ENCODE measurements at places on chromosomes 7 and 10.

- no peak for DNase-seq
These were observed 9.8 kb upstream of the LAMB1 start for GRCh38 chr7:108012499-108013430.

DNA sequence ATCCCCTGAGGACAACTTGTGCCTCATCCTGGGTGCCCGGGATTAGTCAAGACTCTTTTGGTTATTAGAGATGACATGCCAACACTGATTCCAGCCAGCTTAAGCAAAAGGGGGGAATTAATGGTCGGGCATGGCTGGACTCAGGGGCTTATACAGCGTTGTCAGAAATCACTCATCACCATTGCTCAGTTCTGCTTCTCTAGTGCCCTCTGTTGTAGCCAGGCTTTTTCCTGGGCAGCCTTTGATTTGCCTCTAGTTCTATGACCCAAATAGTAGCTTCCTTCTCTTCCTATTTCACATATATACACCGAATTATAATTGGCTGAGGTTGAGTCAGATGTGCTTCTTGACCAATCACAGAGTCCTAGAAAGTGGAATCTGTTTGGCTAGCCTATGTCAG, 192.0 kb upstream of the HABP2 start:
- no peak for DNase-seq

DNA sequence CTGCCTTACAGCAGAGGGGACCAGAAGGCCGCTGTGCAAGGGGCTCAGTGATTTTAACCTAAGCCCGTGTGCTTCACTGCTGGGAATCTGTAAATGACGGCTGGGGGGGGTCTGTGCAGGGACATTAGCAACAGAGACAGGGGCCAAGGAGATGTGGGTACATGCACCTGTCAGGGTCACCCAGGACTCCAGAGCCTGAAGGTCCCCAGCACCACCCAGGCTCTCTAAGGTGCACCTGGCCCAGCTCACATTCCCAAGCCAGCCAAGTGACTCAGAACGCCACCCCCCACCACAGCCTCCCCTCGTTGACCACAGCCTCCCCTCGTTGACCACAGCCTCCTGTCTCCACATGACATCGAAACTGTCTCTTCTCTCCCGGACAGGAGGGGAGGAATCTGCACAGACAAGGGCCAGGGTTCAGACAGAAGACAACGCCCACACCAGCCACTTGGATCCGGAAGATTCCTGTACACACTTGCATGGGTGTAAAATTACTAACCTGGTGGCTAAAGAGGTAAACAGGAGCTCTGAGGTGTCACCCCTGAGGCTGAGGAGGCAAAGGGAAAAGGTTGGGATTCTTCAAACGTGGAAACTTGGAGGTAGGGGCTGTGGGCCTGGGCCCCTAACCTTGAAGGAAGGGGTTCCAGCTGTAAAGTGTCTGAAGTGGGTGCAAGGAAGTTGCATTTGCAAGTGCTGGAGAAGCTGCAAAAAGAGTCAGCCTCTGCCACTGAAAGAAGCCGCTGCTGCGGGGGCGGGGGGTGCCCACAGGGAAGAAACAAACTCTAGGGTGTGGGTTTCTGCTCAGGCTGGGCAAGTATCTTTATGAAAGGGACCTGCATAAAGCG, 27.0 kb downstream of the CALML3 start:
- DNase-seq, result no peak

- DNase-seq, result no peak
These were observed 121.6 kb downstream of the PRKAG2 start for GRCh38 chr7:151755131-151755801.

DNA sequence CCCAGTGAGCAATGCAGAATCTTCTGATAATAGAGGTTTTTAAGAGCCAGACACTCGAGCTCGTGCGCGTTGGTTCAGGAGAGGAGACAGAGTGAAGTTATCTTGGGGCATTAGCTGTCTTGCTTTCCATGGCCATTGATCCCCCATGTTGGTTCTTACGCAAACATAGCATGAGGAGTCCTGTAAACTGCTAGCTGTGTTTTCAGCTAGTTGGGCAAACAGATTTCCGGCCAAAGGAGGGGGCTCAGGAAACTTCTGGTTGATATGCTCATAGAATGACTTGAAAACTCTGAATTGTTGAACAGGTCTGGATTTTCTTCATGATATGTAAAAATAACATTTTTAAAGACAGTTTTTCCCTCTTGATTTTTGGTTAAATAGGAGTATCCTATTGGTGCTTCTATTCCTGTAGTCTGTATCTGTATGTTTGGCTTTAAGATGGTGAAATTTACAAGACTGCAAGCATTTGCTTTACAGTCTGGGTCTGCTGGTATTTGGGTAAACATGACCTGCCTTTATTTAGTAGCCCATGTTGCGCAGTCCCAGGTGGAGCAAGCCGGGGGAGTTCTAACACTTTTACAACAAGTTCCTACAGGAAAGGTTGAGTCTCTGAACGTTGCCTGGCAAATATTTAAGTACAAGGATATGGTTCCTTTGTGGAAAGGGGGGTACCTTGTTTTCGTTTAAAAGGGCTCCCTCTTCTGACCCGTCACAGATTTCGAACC, 218.4 kb upstream of the KCND2 start:
- no peak for DNase-seq

GRCh38 chr10:128030498-128031072, 95.6 kb downstream of the MKI67 start:
- DNase-seq, result no peak

- DNase-seq, result no peak
These were observed 5.1 kb upstream of the LIMK1 start for GRCh38 chr7:74078461-74078860.

GRCh38 chr10:24715246-24715769, 8.4 kb downstream of the ARHGAP21 start:
- no peak for DNase-seq

GRCh38 chr7:140218656-140219055, 41.9 kb upstream of the KDM7A start:
- no peak for DNase-seq

DNA sequence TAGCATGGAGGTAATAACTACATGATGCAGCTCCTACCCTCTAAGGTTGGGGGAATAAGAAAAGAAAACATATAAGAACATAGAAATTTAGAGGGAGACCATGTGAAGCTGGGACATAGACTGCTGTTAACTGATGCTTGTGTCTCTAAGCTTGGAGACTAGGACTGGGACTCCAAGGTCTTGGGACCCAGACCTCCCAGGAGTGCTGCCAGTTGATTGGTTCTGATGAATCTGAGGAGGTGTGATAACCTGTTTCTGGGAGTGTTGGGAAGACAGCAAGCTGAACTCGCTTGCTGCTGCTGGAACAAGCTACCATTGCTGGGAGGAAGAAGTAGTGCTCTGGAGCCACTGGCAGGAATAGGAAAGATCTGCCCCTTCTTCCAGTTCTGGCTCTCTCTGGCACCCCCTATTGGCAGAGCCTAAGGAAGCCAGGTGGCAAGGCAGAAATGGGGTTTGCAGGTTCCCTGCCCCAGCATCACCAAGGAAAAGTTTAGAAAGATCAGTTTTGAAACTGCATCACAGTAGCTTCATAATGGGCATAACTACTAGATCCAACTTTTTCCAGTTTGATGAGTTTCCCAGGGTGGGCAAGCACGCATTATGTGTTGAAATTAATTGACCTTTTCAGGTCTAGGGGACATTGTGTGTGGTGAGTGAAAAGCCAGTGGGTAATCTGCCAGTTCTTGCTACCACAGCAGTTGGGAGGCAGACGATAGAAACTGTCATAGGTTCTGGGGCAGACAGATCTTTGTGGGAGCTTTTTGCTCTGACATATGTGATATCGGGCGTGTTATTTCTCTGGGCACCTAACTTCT, 140.7 kb downstream of the SND1 start:
- DNase-seq, result no peak

GRCh38 chr7:108038986-108039385, 36.0 kb upstream of the LAMB1 start:
- no peak for DNase-seq

DNA sequence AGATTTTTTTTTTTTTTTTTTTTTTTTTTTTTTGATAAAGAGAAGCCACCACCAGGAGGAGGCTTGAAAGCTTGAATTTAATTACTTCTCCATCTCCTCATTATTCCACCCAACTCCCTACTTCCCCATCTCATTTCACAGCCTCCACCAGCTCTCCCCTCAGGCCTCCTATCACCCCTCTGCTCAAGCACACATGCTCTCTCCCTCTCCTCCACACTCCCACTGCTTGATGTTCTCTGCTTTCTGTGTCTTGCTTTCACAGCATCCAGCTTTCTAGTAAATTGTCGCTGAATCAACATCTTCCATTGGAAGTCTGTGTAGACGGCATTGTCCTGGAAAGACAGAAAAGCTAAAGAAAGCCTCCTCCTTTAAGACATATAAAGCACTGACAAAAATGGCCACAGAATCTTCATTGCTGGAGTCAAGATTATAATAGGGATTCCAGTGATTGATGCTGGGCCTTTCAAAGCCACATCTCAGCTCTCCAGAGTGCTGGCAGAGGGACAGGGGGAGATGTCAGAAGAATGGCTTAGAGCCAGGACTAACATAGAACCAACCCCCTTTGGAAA, 58.3 kb downstream of the DOCK4 start:
- DNase-seq, result no peak

DNA sequence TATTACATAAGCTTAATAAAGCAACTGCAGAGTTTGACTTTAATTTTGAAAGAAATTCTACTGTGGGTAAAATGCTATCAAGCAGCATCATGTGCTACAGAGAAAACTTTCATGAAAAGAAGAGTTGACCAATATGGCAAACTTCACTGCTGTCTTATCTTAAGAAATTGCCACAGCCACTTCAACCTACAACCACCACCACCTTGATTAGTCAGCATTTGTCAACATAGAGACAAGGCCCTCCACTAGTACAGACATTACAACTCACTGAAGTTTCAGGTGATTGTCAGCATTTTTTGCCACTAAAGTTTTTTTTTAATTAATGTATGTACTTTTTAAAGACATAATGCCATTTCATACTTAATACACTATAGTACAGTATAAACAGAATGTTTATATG, 350.3 kb downstream of the HPSE2 start:
- DNase-seq, result no peak

GRCh38 chr7:45088146-45088701, 545 bp downstream of the NACAD start:
- no peak for DNase-seq

- no peak for DNase-seq
These were observed 876 bp downstream of the GNAI1 start for GRCh38 chr7:80135309-80136104.

- no peak for DNase-seq
These were observed 119.3 kb downstream of the C10orf90 start for GRCh38 chr10:126551202-126551601.

DNA sequence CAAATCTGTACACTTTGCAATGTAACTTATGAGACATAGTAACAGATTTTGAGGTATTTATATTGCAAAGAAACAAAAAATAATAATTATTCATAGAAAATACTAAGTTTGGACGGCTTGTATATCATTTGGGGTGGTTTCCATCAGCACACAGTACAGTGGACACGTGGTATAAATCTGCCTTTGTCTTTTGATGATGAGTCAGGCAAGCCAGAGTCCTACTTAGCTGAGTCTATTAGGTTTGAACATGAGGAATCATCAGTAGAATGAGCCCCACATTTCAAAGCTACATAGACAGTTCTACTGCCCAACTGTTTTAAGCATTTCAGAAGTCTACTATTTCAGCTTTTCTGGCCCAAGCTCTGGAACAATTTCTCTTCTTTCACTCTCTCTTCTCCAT, 803.2 kb downstream of the PHTF2 start:
- no peak for DNase-seq

DNA sequence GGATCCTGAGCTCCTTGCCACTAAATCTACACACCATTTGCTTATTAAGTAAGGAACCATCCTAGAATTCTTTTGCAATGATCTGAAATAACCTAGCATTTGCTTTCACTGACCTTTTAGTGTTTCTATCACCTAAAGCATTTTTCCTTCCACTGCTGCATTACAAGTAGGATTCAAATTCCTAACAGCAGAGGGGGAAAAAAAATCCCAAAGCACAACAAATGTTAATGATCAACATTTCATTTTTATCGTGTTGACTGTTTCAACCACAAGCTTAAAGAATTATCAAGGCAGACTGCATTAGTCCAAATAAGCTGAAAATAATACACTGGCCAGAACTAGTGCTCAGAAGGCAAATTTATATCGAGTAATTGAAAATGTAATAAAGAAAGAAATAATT, 174.7 kb upstream of the TCF7L2 start:
- no peak for DNase-seq

- no peak for DNase-seq
These were observed 114.9 kb downstream of the TRRAP start for GRCh38 chr7:98993024-98993897.

GRCh38 chr10:115125505-115125904, 32.3 kb downstream of the ATRNL1 start:
- no peak for DNase-seq

- no peak for DNase-seq
These were observed 1.4 kb downstream of the NDUFB8 start for GRCh38 chr10:100528123-100528886.

- DNase-seq, result no peak
These were observed 1034.5 kb upstream of the LRRTM3 start for GRCh38 chr10:65891073-65891981.

- no peak for DNase-seq
These were observed 50.1 kb downstream of the DPYSL4 start for GRCh38 chr10:132236881-132237280.

DNA sequence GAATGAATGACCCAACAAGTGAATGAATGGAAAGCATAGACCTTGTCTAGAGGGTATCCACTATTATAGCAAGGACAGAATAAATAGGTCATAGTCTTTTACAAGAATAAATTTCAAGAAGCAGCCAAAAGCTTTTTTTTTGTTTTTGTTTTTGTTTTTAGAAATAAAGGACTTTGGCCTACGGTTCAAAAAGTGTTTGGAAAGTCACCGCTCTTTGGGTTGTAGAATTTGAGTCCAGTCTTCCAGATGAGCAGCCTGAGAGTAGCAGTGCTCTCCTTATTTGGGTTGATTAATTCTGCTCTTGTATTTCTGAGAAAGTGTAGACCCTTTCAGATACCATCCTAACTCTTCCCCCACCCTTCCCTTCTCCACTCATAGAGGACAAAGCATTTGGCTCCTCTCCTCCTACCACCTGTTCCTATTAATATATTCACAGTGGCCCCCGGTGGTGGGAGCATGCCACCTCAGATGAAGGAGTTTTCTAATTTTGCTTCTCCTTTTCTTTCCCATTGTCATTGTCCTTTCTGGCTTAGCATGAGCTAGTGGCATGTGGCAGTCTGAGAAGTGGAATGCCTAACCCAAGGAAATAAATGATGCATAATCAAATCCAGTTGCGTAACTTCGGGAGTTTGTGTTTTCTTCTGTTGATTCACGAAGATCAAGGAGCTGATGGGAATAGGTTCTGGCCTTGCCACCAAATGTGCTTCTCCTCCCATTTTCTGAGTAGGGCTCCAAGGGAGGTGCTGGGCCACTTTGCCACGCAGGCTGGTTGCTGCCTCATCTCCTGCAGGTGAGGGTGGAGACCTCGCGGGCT, 114.7 kb downstream of the CHN2 start:
- no peak for DNase-seq

DNA sequence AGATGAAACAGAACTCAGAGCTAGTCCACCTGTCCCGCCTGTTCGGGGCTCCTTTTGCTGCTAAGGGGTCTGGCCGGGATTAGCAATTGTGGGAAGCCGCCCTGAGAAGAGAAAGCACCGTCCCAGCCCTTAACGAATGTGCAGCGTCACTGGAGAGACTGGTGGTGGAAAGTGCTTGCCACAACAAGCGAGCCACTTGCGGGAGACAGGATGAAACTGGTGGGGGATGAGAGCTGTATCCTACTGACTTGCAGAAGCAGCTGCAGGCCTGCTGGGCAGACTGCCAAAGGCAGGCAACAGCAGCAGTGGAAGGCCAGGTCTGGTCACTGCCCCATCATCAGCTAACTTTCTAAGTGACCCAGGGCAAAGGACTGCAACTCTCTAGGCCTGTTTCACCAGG, 95.4 kb downstream of the FAM53B start:
- no peak for DNase-seq

All from cortex of kidney (tissue), 1 donor.